HL-60 (cell line): ENCODE measurements at places on chromosomes 13 and 19.

DNA sequence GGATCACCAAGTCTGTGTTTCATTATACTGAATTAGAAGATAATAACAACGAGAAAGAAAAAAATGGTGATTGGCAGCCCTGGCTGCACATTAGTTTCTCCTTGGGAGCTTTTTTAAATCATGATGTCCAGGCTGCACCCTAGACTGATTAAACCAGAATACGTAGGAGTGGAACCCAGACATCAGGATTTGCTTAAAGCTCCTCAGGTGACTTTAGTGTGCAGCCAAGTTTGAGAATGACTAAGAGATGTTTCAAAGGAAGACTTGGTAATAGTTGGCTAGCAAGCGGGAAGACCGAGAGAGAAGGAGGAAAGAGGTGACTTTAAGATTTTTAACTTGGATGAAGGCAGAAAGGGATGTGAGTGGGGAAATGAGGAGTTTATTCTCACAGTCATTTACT lies 71.4 kb upstream of the SERP2 start:
- no peak for DNase-seq

DNA sequence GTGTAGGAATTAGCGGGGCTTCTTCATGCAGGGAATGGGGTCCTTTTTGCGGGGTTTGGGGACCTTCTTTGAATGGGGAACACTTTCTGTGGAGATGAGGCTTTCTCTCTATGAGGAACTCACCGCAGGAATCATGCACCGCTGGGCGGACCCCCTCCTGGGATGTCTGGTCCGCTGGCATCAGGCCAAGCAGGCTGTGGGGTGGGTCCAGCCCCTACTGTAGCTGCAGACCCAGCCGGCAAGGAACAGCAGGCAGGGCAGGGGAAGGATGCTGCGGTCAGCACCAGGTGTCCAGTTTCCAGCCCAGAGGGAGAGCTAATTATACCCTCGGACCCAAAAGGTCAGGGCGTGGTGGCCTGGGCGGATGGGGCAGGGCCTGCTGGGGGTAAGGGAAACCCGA lies 1.8 kb downstream of the MYBPC2 start:
- DNase-seq: no peak

DNA sequence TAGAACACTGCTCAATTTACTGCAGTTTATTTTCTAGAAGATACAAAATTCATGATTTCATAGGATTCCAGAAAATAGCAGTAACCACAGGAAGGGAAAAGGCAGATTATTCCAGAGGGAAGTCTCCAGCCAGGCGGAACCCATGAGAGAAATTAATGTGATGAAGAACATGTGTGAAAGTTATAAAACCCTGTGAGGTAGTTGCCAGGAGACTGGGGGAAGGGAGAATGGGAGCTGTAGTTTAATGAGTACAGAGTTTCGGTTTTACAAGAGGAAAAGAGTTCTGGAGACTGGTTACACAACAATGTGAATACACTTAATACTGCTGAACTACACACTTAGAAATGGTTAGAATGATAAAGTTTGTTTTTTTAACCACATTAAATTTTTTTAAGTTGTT lies 14.2 kb upstream of the PDX1 start:
- no peak for DNase-seq

- no peak for DNase-seq
These were observed 236.6 kb downstream of the NHLRC3 start for GRCh38 chr13:39274739-39275325.

DNA sequence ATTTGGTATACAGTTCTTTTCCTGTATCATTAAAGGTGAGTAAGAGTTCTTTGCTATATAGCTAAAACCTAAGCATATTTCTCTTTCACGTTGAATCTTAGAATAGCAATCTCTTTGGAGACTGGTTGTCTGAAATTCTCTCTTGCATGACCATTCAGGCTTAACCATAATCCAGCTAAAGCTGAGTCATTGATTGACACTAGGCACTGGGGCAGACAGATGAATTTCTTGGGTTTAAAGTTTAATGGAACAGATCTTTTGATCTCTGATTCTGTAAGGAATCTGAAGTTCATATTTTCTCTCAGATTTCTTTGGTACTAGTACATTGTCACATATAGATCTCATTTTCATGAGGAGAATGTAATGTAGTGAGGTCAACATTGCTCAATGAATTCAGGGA lies 397.3 kb upstream of the MIR17HG start:
- DNase-seq: no peak

- DNase-seq: no peak
These were observed 1591.5 kb downstream of the PCDH9 start for GRCh38 chr13:65638572-65639168.

DNA sequence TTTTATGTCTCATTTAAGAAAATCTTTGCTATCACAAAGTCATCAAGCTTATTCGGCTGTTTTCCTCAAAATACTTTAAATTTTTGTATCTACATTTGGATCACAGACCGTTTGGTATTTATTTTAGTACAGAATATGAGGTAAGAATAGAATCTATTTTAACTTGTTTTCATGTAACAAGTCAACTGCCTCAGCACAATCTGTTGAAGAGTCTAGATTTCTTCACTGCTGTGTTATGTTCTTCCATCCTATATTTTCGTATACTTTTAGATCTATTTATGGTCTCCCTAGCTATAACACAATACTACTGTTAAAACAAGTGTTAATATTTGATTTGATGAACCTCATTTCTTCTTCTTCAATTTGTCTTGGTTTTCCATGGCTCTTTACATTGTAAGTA lies 61.6 kb upstream of the SGCG start:
- no peak for DNase-seq

DNA sequence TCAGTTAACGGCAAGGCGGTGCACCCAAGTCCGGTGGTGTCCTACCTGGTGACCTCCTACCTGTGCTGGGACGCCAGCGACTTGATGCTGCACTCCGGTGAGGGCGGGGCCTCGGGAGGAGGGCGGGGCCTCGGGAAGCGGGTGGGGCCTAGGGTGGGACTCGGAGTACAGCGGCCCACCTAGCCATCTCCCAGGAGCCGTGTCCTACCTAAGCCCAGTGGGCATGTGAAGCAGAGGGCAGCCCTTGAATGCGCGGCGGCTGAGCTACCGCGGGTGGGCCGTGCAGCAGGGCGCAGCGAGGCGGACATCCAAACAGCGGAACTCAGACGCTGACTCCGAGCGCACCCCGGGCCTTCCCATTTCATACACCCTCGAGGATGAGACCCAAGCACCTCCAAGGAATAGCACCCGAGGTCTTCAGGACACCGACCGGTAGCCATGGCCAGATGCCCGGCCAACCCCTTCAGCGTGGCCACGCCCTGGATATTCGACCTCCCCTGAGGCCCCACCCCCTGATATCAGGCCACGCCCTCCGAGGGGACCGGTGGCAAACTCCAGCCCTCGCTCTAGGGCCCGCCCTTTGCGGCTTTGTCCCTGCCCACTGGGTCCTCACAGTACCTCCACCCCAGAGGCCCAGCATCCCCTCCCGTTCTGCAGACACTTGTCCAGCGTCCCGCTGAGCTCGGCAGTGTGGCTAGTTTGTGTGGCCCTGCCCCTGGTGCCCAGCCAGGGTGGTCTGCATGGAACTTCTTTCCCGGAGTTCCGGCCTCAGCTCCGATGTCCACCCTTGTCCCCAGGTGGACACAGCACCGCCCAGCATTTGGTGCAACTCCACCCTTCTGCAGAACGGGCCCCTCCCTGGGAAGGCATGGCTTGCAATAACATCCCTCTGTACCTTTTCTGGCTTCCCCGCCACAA lies 5.4 kb downstream of the KLK1 start:
- DNase-seq: no peak

DNA sequence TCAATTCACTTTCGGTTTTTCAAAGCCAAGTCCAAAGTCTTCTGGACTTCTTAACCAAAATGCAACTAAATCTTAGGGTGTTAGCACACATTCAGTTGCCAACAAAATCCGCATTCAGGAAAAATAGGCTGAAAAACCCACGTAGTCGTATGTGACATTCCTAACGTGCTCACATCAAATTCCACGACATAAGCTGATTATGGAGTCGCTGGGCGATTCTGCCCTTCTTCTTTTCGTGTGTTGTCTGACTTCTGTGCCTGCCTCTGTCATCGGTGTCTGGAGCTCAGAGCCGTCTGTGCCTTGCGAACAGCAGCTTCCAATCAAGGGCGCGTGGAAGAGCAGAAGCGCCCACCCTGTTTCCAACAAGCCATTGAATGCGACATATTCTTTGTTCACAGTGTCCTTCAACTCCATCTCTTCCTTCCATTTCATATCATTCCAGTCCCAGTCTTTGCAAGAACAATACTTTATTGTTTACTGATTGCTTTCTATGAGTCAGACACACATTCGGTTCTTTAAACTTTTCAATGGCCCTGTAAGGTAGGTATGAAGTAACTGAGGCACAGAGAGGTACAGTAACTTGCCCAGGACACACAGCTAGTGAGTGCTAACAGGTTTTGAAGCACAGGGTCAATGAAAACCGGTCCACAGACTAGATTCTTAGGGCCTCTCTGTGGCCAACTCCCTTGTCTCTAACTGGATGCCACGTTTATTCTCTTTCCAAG lies 8.2 kb upstream of the ZNF507 start:
- no peak for DNase-seq

DNA sequence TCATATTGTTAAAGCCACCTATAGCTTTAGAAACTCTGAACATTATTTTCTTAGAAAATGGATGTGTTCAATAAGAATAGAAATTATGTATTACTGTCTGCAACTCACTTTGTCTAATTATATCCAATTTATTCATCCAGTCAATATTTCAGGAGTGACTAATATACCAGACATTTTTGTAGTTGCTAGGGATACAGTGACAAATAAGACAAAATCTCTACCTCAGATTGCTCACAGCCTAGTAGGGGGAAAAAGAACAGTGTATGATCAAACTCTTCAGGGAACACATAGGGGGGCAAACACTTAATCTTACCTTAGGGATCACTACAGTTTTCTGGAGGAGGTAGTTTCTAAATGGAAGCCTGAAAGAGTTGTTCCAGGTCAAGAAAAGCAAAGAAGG lies 8.6 kb downstream of the BRCA2 start:
- no peak for DNase-seq

DNA sequence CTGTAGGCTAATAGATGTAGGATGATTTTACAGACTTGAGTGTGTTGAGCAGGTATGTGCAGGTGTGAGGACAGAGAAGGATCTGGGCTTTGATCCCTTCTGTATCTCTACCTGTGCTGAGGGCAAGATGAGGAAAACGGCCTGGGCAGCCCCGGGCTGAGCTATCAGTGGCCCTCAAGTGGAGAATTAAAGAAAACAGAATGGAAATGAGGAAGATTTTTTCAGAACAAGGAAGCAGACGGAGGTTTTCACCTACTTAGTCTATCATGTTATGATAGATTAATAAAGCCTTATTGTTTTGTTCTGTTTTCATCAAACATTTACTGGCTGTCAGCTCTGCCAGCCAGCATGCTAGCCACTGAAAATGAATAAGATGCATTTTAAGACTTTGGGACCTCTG lies 22.3 kb upstream of the FOXO1 start:
- no peak for DNase-seq

DNA sequence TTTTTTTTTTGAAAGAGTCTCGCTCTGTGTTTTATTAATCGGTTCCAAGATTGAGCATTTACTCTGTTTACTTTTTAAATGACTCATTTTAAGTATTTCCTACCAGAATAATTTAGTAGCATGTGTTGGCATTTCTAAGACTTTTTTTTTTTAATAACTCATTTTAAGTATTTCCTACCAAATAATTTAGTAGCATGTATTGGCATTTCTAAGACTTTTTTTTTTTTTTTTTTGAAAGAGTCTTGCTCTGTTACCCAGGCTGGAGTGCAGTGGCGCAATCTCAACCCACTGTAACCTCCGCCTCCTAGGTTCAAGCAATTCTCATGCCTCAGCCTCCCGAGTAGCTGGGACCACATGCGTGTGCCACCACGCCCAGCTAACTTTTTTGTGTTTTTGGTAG lies 13.1 kb downstream of the SETDB2 start:
- no peak for DNase-seq

DNA sequence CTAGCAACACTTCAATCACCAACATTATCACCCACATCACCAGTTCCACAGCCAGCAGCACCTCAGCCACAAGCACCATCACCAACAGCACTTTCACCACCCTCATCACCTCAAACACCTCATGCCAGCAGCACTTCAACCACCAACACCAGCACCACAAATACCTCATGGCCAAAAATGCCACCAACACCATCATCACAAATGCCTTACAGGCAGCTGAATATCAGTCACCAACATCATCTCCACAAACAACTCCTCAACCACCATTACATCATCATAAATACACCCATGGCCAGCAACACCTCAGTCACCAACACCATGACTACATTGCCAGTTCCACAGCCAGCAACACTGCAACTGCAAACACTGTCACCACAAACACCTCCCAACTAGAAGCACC lies 10.4 kb downstream of the FCER2 start:
- DNase-seq: no peak

DNA sequence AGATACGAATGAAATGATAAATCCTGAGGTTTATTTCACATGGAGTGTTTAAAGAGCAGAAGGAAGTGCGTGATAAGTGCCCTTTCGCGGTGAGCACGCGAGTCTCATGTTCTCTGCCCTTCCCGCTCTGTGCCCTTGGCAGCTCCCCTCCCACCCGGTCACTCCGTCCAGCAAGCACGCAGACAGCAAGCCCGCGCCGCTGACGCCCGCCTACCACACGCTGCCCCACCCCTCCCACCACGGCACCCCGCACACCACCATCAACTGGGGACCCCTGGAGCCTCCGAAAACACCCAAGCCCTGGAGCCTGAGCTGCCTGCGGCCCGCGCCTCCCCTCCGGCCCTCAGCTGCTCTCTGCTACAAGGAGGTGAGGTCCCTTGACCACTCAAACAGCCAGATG lies 37.4 kb upstream of the TEX29 start:
- DNase-seq: no peak

DNA sequence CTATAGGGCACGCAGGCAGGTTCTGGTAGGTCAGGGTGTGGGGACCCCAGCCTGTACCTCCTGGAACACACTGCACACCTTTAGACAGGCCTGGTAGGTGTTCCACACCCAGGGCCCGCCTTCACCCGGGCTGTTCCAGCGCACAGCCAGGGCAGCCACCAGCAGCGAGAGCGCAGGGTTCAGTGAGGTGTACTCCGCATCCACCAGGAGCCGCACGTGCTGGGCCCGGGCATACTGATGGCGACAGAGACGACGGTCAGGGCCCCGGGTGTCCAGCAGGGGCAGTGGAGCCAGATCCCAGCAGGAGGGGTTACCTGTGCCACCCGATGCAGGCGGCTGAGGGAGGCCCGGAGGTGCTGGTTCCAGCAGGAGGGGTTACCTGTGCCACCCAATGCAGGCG lies 6.0 kb downstream of the PRODH2 start:
- no peak for DNase-seq

DNA sequence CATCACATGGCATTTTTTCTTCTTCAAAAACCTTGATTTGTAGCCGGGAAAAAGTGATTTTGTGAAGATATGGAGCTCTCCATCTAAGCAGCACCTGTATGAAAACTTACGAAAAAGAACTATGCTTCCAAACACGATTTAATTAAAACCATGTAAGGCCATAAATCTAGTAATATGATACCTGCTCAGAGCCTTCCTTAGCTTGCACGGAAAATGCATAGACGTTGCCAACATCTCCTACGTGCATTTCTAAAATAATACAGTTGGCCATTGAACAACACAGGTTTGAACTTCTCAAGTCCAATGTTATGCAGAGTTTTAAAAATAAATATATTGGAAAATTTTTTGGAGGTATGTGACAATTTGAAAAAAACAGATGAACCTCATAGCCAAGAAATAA lies 59.1 kb upstream of the RNF113B start:
- no peak for DNase-seq

GRCh38 chr19:6712692-6713670 lies 7.5 kb downstream of the C3 start:
- no peak for DNase-seq

GRCh38 chr19:4879041-4879440 lies 11.6 kb upstream of the PLIN3 start:
- DNase-seq: no peak

- no peak for DNase-seq
These were observed 1.2 kb downstream of the MADCAM1 start for GRCh38 chr19:497491-497868.
